ENCODE measurements at places on chromosomes 2 and 18.

- no peak for DNase-seq
Observed at GRCh38 chr2:240195316-240195861, 54.9 kb upstream of the OTOS start.

DNA sequence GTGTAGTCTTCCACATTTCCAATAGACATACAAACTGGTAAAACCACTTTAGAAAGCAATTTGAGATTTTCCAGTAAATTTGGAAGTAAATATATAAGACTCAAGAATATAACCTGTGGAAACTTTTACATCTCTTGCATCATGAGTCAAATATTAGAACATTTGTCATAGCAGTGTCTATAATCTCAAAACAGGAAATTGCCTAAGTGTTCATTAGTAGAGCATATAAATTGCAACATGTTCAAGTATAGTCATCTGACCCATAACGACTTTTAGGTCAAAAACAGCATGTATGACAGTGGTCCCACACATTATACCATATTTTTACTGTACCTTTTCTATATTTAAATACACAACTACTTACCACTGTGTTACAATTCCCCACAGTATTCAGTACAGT, 555.9 kb upstream of the VRK2 start:
- DNase-seq, result no peak

DNA sequence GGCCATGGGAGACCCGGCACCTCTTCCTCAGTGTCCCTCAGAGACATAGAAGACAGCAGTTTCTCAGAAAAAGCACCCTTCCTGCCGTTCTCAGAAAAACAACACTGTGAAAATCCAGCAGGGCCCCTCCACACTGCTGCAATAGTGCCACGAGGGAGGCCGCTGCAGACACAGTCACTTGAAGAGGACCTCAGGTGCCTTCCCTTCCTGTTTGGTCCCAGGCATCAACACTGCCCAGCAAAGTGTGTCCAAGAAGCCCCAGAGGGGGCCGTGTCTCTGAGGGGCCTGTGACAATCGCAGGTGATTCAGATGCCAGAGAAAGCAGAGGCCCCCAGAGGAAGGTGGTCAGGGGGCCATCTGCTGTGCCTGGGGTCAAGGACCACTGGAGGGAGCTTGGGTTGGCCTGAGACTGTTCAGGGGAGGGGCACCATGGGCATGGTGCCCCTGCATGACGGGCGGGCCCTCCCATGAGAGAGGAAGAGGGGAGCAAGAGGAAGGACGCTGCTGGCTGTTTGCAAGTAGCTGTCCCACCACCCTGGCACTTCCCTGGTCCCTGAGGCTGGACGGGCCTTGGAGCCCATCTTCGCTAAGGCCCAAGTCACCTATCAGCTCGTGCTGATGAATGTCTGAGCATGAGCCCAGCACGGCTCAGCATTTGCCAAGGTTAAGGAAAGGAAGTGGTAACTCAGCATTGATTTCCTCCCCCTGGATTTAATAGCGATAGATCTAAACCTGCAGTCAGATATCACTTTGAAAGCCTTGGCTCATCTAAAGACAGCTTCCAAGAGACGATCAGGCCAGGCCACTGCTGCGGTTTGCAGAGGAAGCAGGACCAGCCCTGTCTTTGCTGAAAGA, 9.1 kb downstream of the TWIST2 start:
- no peak for DNase-seq

DNA sequence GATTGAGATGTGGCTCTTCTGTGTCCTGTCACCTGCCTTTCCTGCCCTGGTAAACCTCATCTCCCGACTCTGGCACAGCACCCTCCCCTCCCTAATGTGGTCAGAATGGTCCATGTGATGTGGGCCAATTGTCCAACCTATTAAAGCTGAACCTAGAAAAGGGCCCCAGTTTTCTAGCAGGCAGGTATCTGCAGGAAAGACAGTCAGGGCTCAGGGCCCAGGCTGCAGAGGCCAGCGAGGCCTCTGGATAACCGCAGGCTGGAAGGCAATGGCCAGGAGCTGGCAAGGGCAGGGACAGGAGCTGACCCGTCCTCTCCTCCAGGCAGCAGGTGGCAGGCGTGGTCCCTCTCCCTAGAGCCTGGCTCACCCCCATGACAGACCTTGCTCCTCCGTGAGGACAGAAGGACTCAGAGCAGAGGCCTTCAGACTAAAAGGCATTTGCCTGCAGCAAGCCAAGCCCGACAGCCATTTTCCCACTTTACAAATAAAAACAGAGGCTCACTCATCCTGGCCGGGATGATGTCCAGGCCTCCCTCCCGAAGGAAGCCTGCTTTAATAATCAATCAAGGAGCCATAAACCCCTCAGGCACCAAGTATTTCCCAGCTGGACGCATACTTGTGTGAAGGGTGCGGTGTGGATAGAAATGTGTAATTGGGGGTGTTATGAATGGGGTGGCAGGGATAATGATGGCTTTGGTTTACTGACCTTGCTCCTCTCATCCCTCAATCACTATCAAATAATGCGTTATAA, 107.1 kb downstream of the TWIST2 start:
- DNase-seq, result no peak

DNA sequence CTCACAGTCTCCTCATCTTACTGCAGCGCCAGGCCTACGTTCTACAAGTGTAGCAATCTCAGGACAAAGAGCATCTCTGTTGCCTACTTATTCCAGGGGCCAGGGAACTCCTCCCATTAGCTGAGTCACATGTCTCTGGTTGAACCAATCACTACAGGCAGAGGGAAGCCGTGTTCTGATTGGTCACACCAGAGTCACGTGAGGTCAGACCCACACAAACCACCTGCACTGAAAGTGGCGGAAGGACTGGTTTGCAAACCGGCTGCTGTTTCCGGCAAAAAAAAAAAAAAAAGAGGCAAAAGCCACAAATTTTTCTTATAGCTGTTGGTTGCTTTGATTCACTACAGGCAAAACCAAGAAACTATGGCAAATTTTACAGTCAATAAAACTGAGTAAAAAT, 21.9 kb upstream of the USP14 start:
- no peak for DNase-seq

DNA sequence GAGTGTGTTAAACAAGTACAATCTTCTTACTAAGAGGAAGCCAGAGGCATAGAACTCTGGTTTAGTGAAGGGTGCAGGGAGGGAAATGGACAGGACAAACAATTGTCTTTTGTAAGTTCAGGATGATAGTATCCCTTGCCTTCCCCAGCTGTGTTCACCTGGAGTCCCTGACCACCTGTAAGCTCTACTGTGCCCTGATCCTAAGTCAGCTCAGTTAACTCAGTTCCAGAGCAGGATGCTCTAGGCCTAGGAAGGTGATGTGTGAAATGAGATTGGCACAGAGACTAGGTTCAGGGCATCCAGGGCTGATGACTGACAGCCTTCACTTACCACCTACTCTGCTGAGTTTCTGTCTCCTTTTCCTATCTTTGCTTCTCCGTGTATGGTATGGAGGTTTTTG, 333.0 kb downstream of the SUCLG1 start:
- no peak for DNase-seq

- no peak for DNase-seq
Observed at GRCh38 chr2:9820020-9820973, 23.0 kb upstream of the TAF1B start.

Data from cerebellar cortex (tissue), 1 donor.